Left ventricle myocardium inferior (tissue), 1 donor: ENCODE measurements at places on chromosomes 2 and 18. TPM values are rescaled to one million over a fixed set of nuclear protein-coding genes. Genes with fewer than 3 reads are reported as not detected.
A peak's percentile ranks its signal among the peaks of the same experiment; 100 is the strongest.

DNA sequence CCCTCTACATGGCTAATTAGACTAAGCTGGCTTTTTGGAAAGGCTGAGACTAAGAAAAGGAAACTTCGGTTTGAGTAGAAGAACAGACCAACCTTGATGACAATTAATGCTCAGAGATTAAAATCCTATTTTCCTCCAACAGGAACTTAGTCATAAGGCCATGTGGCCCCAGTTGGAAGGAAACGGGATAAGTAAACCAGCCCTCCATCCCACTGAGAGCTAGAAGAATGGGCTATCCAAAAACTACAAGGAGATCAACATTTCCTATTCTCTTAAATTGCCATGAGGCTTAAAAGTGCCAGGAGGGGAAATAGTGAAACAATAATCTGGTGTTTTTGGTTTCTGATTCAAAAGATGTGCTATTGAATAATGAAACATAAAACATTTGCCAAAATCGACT is 216.6 kb downstream of the PAX3 start:
- DNase-seq, result no peak
- no peak overlapping the region for H3K4me3 ChIP-seq
- peaks cover 44% of the 10 kb centered on the region for H3K27me3 ChIP-seq
- H3K27ac ChIP-seq, result no peak overlapping the region

GRCh38 chr2:15640261-15640711 is 48.6 kb downstream of the DDX1 start:
- peak overlapping the region; percentile 1 for H3K27ac ChIP-seq
- DNase-seq, result no peak
- H3K27me3 ChIP-seq, result no peaks in the 10 kb centered on the region
- H3K36me3 ChIP-seq, result peaks cover 17% of the 10 kb centered on the region
- H3K4me1 ChIP-seq, result peaks cover 43% of the 10 kb centered on the region

DNA sequence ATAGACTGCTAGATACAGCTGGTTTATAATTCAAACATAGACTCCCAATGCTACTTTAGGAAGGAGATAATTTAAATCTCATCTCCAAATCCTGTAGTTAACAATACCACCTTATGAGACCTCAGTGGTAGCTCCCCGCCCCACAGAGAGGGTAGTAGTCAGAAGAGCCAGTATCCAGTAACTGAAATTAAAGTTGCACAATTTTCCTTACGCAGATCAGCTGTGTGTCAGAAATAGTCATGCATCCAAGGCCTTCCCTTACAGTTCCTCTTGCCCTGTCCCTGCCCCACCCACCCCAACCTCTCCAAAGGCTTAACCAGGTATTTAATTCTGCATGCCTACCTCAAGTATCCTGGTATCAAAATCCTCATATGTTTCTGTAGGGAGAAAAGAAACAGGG is 15.5 kb downstream of the MRPS5 start:
- H3K36me3 ChIP-seq, result peaks cover 97% of the 10 kb centered on the region
- no peaks in the 10 kb centered on the region for H3K27me3 ChIP-seq
- no peak overlapping the region for H3K27ac ChIP-seq
- H3K4me1 ChIP-seq, result peaks cover 15% of the 10 kb centered on the region
- DNase-seq, result no peak
- H3K4me3 ChIP-seq, result no peak overlapping the region

DNA sequence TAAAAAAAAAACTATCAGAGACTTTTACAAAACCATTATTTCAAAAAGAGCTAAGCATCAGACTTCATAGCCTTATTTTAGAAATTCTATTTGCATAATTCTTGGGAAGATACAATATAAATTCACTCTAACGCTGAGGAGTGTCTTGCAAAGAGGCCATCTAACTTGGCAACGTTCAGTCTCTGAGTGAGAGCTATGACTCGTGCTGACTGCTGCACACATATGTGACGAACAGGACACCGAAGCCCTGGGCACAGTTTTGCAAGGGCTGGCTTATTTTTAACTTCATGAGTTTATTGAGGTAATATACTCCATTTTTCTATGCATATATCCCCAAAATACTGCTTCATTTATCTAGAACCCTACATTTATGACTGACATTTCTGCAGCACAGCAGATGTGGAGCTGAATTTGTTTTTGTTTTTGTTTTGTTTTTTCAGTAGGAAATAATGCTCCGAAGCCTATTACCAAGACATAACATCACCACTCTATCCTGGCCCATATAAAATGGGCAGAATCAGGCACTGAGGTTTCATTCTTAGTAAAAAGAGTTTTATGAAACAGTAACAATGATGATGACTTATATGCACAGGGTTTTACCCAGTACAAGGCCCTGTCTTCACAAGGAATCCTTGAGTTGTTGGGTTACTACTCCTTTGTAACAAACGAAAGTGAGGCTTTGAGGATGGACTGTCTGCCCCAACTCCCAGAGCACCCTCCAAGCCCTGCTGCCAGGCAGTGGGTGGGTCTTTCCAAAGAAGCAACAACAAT is 68.3 kb downstream of the CRACDL start:
- no peaks in the 10 kb centered on the region for H3K4me1 ChIP-seq
- peaks cover 11% of the 10 kb centered on the region for H3K27me3 ChIP-seq
- DNase-seq, result no peak
- H3K4me3 ChIP-seq, result no peak overlapping the region

DNA sequence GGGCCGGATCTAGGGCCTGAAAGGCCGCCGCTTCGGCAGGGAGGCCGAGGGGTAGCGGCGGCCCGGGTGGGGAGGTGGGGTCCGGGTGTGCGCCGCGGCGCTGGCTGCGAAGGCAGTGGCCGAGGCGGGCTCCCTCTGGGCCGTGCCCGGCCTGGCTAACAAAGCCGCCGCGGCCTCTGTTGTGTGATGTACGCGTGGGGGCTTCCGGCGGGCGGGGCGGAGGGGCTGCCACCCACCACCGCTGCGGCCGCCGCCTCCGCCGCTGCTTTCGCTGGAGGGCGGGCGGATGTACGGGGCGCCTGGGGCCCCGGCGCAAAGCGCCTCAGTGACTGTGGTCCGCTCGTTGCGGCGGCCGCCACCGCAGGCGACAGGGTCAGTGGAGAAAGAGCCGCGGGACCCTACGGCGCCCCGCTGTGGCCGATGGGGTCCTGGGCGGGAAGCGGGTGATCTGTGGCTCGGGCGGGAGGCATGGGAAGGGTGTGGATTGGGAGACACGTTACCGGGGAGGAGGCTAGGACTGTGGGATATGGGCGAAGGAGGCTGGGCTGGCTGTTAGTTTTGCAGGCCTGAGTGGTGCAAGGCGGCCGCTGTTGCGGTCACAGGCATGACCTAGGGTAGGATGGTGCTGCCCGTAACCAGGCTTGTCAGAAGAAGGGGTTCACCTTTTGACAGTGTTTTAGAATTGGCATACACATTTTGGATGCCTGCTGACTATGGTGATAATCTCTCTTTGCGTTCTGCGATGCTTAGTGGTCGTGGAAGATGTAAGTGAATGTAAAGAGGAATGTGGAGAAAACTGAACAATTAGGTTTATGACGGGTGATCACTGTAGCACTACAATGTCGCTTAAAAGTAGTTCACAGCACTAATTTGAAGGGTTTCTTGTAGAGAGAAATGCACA is 662 bp downstream of the BZW1 start:
- peak overlapping the region; percentile 95 for H3K4me3 ChIP-seq
- H3K27ac ChIP-seq, result peak overlapping the region; percentile 98
- H3K36me3 ChIP-seq, result peaks cover 42% of the 10 kb centered on the region

DNA sequence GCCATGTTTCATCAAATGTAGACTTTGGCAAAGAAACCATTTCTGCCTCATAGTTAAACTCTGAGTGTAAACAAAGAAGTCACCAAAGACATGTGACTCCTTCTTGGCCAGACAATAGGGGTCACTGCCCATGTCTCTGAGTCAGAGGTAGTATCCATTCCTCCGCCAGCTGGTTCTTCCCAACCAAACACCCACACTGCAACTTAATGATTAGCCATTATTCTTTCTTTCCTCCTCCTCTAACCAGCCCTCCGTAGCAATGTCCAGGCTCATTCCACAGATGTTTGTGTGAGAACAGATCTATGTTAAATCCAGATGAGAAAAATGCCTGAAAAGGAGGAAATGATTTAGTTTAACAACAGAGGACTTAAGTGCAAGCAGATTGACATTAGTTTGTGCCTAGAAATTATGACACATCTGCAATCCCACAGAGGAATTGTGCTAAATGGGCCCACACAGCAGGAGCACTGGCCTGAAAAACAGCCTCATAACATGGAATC is 127.9 kb upstream of the SH3BP4 start:
- H3K4me3 ChIP-seq, result no peak overlapping the region
- H3K27me3 ChIP-seq, result no peaks in the 10 kb centered on the region
- peak overlapping the region; percentile 55 for H3K27ac ChIP-seq

- no peaks in the 10 kb centered on the region for H3K4me1 ChIP-seq
- no peaks in the 10 kb centered on the region for H3K27me3 ChIP-seq
- no peak for DNase-seq
- no peak overlapping the region for H3K4me3 ChIP-seq
Observed at GRCh38 chr2:122692400-122693083, 937.1 kb downstream of the TSN start.

- no peaks in the 10 kb centered on the region for H3K27me3 ChIP-seq
- H3K27ac ChIP-seq, result peak overlapping the region; percentile 95
- H3K4me1 ChIP-seq, result peaks cover 100% of the 10 kb centered on the region
- peak overlapping the region; percentile 13 for H3K4me3 ChIP-seq
- DNase-seq, result peak; percentile 98
Observed at GRCh38 chr2:20617892-20618467, 32.9 kb downstream of the HS1BP3 start.

- peaks cover 3% of the 10 kb centered on the region for H3K4me1 ChIP-seq
- H3K4me3 ChIP-seq, result no peak overlapping the region
- H3K27me3 ChIP-seq, result peaks cover 11% of the 10 kb centered on the region
- DNase-seq, result no peak
- H3K36me3 ChIP-seq, result no peaks in the 10 kb centered on the region
Observed at GRCh38 chr2:101972621-101973434, 18.9 kb upstream of the IL1R2 start.

- H3K27ac ChIP-seq, result no peak overlapping the region
- peaks cover 5% of the 10 kb centered on the region for H3K4me1 ChIP-seq
- no peak overlapping the region for H3K4me3 ChIP-seq
- no peaks in the 10 kb centered on the region for H3K27me3 ChIP-seq
- no peaks in the 10 kb centered on the region for H3K36me3 ChIP-seq
Observed at GRCh38 chr18:21281603-21282002, 39.6 kb downstream of the GREB1L start.

DNA sequence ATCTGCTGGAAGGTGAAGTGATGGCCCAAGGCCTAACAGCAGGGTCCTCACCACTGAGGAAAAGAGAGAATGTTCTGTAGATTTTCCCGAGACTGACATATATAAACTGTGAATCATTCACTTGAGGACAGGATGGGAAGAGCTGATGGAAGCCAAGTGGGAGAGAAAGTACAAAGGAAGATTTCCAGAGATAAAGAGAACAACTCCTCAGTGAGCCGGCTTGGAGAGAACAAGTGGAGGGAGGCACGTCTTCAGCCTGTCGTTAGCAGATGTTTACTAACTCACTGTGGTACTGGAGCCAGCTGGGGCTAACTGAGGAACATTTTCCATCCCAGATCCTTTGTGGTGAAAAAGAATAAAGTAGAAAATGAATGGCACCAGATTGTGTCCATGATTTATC is 552.9 kb upstream of the TNP1 start:
- H3K4me3 ChIP-seq, result no peak overlapping the region
- H3K4me1 ChIP-seq, result peaks cover 29% of the 10 kb centered on the region
- H3K27ac ChIP-seq, result peak overlapping the region; percentile 68
- no peaks in the 10 kb centered on the region for H3K27me3 ChIP-seq

DNA sequence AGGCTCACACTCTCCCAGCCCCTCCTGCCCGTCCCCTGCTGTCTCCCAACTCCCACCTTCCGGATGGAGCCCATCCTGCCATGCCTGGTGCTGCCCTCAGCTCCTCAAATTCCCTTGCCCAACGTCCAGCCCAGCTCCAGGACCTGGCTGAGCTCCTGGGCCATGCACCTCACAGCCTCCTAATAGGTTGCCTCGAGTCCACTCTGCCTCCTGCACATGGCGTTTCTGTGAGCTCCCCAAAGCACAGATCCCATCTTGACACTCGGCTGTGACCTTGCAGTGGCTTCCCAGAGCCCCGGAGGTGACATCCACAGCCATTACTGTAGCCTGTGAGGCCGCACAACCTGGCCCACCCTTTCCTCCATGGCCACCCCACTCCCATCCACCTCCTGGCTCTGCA is 191.9 kb upstream of the SALL3 start:
- no peak overlapping the region for H3K4me3 ChIP-seq
- H3K27ac ChIP-seq, result no peak overlapping the region
- DNase-seq, result no peak

- H3K27ac ChIP-seq, result no peak overlapping the region
- DNase-seq, result no peak
- H3K4me1 ChIP-seq, result peaks cover 19% of the 10 kb centered on the region
- peaks cover 59% of the 10 kb centered on the region for H3K27me3 ChIP-seq
- H3K4me3 ChIP-seq, result no peak overlapping the region
- no peaks in the 10 kb centered on the region for H3K36me3 ChIP-seq
Observed at GRCh38 chr2:120350801-120351320, 4.9 kb downstream of the INHBB start.

GRCh38 chr2:10266133-10266620 is 36.5 kb upstream of the HPCAL1 start:
- no peaks in the 10 kb centered on the region for H3K27me3 ChIP-seq
- no peak overlapping the region for H3K4me3 ChIP-seq
- DNase-seq, result peak; percentile 2
- peaks cover 16% of the 10 kb centered on the region for H3K4me1 ChIP-seq
- H3K27ac ChIP-seq, result no peak overlapping the region

DNA sequence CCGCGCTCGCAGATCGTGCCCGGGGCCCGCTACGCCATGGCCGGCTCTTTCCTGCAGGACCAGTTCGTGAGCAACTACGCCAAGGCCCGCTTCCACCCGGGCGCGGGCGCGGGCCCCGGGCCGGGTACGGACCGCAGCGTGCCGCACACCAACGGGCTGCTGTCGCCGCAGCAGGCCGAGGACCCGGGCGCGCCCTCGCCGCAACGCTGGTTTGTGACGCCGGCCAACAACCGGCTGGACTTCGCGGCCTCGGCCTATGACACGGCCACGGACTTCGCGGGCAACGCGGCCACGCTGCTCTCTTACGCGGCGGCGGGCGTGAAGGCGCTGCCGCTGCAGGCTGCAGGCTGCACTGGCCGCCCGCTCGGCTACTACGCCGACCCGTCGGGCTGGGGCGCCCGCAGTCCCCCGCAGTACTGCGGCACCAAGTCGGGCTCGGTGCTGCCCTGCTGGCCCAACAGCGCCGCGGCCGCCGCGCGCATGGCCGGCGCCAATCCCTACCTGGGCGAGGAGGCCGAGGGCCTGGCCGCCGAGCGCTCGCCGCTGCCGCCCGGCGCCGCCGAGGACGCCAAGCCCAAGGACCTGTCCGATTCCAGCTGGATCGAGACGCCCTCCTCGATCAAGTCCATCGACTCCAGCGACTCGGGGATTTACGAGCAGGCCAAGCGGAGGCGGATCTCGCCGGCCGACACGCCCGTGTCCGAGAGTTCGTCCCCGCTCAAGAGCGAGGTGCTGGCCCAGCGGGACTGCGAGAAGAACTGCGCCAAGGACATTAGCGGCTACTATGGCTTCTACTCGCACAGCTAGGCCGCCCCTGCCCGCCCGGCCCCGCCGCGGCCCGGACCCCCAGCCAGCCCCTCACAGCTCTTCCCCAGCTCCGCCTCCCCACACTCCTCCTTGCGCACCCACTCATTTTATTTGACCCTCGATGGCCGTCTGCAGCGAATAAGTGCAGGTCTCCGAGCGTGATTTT is 7.6 kb downstream of the TBR1 start:
- peak overlapping the region; percentile 57 for H3K4me3 ChIP-seq
- H3K4me1 ChIP-seq, result peaks cover 32% of the 10 kb centered on the region
- H3K27ac ChIP-seq, result no peak overlapping the region
- no peak for DNase-seq
- no peaks in the 10 kb centered on the region for H3K36me3 ChIP-seq

CDK15 gene
- total RNA-seq, result 0.16 TPM

TRABD2A gene
- total RNA-seq, result 0.49 TPM

ZNF638 gene
- 97.1 TPM for total RNA-seq

CD8B gene
- 0.22 TPM for total RNA-seq

ALLC gene
- not detected for total RNA-seq

CCDC141 gene
- 208 TPM for total RNA-seq

IL36B gene
- not detected for total RNA-seq

CRIM1 gene
- total RNA-seq, result 45.6 TPM

COL5A2 gene
- total RNA-seq, result 9.3 TPM

UGT1A5 gene
- not detected for total RNA-seq

ACOXL gene
- not detected for total RNA-seq
